ENCODE measurements at places on chromosomes 6 and 20. TPM values are rescaled to one million over a fixed set of nuclear protein-coding genes. Genes with fewer than 3 reads are reported as not detected.

Gene PHF1
- total RNA-seq, result 26.4 TPM

Gene CALHM5
- 1.3 TPM for total RNA-seq

Gene CPNE5
- not detected for total RNA-seq

Gene ZBP1
- total RNA-seq, result not detected

Gene CTCFL
- not detected for total RNA-seq

Gene TMEM217
- 1.6 TPM for total RNA-seq

Gene IL20RA
- total RNA-seq, result 0.65 TPM

Gene CRISP3
- total RNA-seq, result not detected

Gene GNL1
- total RNA-seq, result 84.1 TPM

Gene PGBD1
- 3.8 TPM for total RNA-seq

- DNase-seq, result no peak
These were observed 24.9 kb upstream of the ELOVL5 start for GRCh38 chr6:53373638-53374037.

DNA sequence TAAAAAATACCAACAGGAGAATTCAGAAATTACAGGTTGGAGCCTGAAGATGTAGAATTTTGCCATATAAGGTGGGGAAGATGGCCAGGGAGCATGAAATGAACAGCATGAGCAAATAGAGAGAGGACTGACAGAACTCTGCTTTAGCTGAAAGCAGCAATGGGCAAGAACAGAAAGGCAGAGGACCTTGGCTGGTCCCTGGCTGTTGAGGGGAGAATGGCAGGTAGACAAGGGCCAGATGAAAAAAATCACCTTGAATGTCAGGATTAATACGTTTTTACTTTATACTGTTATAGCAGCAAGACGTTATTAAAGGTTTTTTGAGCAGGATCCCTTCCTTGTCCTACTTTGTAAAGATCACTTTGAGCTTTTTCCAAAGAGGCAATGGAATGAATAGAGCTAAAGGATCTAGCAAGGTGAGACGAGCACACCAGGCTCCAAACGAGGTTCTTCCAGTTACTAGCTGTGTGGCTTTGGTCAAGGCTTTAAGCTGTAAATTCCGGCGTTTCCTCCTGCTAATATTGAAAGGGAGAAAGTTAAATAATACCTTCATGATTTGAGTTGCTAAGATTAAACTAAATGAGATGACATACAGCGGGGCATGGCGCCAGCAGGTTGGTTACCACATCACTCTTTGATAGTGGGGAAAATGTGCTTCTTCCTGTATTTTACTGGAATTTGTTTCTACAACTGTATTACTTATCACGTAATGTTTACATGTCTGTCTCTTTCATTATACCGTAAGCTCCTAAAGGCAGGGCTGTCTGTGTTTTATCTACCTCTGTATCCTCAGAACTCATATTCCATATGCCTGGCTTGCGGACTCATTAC, 776 bp downstream of the PPIL1 start:
- peak; percentile 34 for DNase-seq

DNA sequence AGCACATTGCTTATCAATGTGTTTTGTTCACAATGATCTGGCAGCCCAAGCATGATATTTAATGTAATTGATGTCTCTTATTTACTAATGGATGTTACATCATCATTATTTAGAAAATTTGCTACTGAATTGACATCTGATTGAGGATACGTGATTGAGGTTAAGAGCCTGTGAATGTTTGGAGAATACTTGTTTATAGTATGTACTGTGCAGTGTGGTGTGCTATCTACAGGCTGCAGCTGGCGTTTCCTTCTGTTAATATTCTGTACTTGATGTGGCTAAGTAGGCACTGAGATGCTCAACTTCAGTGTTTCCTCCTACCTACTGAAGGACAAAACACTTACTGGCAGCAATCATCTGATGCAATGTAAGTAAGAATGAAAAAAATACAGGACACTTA, 709.6 kb upstream of the FLRT3 start:
- no peak for DNase-seq

GRCh38 chr20:4774207-4774606, 52.5 kb downstream of the PRND start:
- no peak for DNase-seq

DNA sequence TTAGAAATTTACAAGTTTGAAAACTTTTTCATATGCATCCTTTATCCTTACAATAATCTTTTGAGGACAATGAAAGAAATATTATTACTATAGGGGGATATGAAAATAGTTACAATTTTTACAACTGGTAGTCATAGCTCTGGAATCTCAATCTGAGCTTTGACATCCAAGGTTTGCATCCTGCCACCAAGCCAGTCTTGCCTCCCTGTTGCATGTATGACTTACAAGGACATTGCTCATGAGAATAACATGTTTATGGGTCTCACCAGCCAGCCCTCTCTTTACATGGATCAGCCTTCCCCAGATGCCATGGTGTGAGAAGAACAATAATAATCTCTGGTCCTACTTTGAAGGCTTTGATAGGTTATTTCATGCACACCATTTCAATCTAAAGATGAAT, 67.5 kb downstream of the THEMIS start:
- no peak for DNase-seq

- no peak for DNase-seq
These were observed 137.9 kb downstream of the HIVEP1 start for GRCh38 chr6:12149944-12150510.

DNA sequence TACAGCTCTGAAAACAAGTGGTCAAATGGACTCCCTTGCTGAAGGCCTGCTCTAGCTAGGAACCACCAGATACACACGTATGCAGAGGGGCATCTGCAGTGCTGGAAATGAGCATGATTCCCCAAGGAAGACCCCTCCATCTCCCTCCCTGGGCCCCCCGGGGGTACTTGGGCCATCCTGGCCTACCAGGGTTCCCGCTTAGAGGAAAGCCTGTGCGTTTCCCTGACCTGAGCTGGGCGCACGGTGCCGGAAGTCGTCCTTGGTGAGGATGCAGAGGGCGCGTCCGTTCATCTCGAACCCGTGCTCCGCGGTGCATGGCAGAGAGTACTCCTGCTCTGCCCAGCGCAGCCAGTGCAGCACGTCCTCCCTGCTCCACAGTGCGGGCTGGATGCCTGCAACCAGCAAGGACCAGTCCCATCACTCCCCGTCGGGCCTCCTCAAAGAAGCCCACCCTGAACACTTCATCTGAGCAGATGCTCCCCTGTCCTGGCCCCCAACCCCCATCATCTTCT, 11.8 kb downstream of the ETV7 start:
- DNase-seq, result no peak

GRCh38 chr6:53041356-53041755, 23.8 kb upstream of the FBXO9 start:
- DNase-seq, result no peak

- DNase-seq, result no peak
These were observed 4.9 kb upstream of the BCAS1 start for GRCh38 chr20:54075322-54075721.

GRCh38 chr6:121847806-121848522, 412.5 kb downstream of the GJA1 start:
- DNase-seq, result no peak

DNA sequence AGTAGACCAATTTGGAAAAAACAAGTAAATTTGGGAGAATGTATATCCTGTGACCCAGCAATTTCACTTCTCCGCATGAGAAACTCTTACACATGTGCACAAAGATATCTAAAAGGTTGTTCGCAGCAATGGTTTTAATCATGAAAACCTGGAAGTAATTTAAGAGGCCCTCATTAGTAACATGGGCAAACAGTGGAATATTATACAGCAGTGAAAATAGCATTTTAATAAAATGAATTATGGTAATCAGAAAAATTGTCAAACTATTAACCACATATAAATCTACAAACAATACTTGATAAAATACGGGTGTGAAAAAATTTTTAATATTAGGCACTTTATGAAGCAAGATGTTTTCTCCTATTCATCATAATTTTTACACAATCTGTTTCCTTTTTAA, 74.2 kb downstream of the KCNQ5 start:
- DNase-seq, result no peak

- no peak for DNase-seq
These were observed 485.7 kb upstream of the JARID2 start for GRCh38 chr6:14759976-14760672.

DNA sequence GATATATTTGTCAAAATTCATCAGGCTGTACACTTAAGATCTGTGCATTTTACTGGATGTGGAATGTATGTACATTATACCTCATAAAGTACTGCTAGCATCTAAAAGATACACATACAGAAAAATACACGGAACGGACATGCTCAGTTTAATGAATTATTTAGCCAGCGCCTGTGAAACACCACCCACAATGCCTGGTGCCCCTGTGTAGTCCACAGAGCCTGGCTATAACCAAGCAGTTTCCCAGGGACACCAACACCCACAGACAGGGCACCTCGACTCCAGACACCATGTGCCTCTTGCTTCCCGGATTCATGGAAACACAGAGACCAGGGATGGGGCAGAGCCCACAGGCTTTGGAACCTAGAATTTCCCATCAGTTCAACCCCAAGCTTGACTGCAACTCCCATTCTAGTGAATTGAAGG, 17.4 kb upstream of the ARMC12 start:
- DNase-seq, result no peak

- no peak for DNase-seq
These were observed 181.9 kb upstream of the PCSK2 start for GRCh38 chr20:17044891-17045290.

DNA sequence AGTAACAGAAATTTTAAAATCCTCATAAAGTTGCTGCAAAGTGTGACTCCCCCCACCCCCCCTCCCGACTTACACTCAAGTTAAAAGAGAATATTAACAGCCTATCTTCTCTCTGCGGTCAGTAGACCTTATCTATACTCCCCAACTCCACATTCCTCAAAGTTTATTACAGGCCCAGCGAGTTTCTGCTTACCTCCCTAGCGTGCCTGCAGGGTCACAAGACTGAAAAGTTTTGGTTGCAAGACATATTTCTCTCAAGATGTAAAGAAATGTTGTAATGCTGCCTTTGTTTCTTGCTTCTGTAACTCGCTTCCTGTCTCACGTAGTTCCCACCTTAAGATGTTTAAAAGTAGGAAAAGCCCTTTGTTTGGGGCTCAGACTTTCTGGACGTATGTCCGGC, 699.6 kb downstream of the PHF3 start:
- no peak for DNase-seq

DNA sequence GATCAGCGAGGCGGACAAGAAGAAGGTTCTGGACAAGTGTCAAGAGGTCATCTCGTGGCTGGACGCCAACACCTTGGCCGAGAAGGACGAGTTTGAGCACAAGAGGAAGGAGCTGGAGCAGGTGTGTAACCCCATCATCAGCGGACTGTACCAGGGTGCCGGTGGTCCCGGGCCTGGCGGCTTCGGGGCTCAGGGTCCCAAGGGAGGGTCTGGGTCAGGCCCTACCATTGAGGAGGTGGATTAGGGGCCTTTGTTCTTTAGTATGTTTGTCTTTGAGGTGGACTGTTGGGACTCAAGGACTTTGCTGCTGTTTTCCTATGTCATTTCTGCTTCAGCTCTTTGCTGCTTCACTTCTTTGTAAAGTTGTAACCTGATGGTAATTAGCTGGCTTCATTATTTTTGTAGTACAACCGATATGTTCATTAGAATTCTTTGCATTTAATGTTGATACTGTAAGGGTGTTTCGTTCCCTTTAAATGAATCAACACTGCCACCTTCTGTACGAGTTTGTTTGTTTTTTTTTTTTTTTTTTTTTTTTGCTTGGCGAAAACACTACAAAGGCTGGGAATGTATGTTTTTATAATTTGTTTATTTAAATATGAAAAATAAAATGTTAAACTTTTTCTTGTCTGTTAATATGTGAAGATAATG, 2.2 kb downstream of the HSPA1B start:
- no peak for DNase-seq
